A549 treated with GW870086 at 1 μM for 4 hours (cell line): ENCODE measurements at places on chromosomes 12 and 14. TPM values are rescaled to one million over a fixed set of nuclear protein-coding genes. Genes with fewer than 3 reads are reported as not detected.

Gene TRMT61A
- 18.6 to 29.3 TPM (median 27.3 TPM) in 5 replicates for total RNA-seq

Gene CCDC177
- 0.02 to 0.07 TPM (median 0.06 TPM) in 3 of 5 replicates, not detected in the others for total RNA-seq

Gene AQP2
- total RNA-seq: not detected in 5 replicates

Gene SAMD15
- total RNA-seq: 1.5 to 2.0 TPM (median 1.7 TPM) in 5 replicates

Gene BATF
- total RNA-seq: not detected in 5 replicates

Gene LHX5
- total RNA-seq: 0.03 to 0.08 TPM (median 0.07 TPM) in 3 of 5 replicates, not detected in the others
